GM12864 (cell line): ENCODE measurements at places on chromosomes 4 and X.

DNA sequence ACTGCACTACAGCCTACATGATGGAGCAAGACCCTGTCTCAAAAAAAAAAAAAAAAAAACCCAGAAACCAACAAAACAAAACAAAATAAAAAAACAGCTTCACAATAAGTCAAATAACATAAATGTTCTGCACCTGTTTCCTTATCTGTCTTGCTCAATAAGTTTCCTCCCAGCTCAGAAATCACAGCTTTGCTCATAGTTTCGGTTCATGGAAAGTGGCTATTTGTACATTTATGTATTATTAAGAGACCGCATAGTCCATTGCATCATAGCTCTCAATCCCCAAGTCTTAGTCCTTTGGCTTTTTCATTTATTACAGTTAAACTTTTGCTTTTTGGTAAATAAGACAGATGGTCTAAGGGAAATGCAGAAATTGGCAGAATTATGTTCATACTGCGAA is 24.4 kb upstream of the CFAP299 start:
- no peak for DNase-seq

DNA sequence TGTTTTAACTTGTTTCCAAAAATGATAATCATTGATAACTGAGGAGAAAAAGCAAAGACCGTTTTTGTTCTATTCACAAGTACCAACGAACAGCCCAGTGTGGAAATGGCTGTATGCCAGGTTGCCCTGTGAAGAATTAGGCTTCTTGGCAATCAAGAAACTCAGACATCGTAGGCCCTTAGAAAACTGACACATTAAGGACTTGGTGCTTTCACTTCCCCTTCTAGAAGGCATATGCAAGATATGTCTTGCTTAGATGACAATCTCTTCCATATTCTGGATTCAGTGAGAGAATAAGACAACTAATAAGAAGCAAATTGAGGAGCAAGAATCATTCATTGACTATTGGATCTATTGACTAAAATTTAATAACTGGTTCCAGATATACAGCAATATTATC is 56.6 kb downstream of the ANAPC10 start:
- peak; percentile 53 for DNase-seq

GRCh38 chr4:101201421-101201820 is 145.9 kb downstream of the PPP3CA start:
- no peak for DNase-seq

- no peak for DNase-seq
Observed at GRCh38 chrX:35561985-35562384, 236.2 kb upstream of the MAGEB16 start.

DNA sequence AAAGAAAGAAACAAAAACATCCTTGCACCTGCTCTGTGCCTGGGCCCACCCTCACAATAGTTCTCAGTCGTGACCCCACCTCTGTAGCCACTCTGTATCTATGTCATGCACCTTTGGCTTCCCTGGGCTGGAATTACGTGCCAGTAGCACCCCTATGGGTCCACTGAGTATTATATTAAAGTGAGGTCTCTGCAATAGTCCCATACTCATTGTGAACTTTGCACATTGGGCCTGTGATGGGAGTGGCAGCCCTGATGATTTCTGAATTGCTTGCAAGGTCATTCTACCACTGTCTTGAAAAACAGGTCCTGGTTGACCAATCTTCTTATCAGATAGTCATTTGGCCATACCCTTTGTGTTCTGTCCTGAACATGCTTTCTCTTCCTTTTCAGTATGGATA is 1012.1 kb downstream of the RAB28 start:
- no peak for DNase-seq

GRCh38 chr4:137693641-137694040 is 161.3 kb upstream of the PCDH18 start:
- DNase-seq: no peak

GRCh38 chrX:153983321-153983801 is 10.8 kb downstream of the TMEM187 start:
- DNase-seq: no peak
